ENCODE measurements at places on chromosomes 6 and 20. TPM values are rescaled to one million over a fixed set of nuclear protein-coding genes. Genes with fewer than 3 reads are reported as not detected.

The KCNK16 gene
- not detected for total RNA-seq

The IMPG1 gene
- 0.14 TPM for total RNA-seq

The PNPLA1 gene
- not detected for total RNA-seq

The GPR6 gene
- not detected for total RNA-seq

The MAFB gene
- 0.25 TPM for total RNA-seq

The TRIM38 gene
- 7.1 TPM for total RNA-seq

The GRM1 gene
- total RNA-seq: 0.53 TPM

The RAB44 gene
- total RNA-seq: not detected

The HEY2 gene
- not detected for total RNA-seq

The SLC44A4 gene
- not detected for total RNA-seq

The HLA-DOA gene
- 0.14 TPM for total RNA-seq

The BPI gene
- total RNA-seq: 0.10 TPM

The MYLK2 gene
- total RNA-seq: 0.14 TPM

The TFEB gene
- 1.6 TPM for total RNA-seq

The RSPH4A gene
- total RNA-seq: 0.06 TPM
